ENCODE measurements at places on chromosomes 3 and 15.

GRCh38 chr3:1380926-1381646, 288.3 kb downstream of the CNTN6 start:
- DNase-seq = no peak

DNA sequence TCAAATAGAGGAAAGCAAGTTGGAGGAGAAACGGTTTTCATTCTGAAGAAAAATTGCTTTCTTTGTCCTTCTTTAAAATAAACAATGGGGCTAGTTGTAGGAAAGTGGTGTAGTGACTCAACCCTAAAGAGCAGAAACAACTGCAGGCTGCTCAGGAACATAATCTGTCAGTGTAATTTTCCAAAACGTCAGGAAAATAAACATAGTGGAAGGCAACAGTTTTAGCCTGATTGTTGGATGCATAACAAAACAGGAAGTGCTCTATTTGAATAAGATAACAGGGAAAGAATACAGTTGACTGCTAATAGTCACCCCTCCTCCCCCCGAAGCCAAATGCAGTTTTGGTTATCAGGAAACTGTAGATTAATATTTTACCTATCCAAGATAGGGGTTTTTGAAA, 167.6 kb downstream of the ECT2 start:
- DNase-seq = no peak

DNA sequence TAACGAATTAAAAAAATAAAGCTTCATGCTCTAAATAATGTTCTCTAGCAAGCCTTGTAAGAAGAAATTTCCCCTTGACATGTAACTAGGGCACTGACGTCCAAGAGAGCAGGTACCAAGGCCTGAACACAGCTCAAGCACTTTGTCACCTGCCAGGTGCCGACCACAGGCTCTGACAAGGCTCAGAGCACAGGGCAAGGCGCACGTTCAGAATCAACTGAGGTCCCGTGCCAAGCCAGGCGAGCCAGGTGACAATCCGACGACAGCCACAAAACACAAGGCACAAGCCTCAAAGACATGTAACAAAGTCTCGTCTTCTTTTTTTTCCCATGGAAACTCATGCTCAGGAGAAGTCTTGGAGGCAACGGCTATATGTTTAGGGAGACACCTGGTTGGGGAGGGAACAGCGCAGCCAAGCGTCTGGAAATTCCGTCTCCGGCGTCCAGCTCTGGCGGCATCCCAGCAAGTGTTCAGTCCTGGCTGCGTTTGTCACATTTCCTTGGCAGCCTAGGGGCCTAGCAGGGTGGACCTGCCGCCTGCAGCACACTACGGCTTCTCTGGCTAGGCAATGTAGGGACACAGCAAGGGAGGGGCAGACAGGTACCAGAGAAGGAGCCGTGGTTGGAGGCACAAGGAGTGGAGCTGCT, 76.7 kb downstream of the ADAMTS17 start:
- DNase-seq = no peak

GRCh38 chr15:73320619-73321180, 48.1 kb downstream of the HCN4 start:
- no peak for DNase-seq

GRCh38 chr3:71398157-71398836, 185.2 kb downstream of the FOXP1 start:
- no peak for DNase-seq
